ENCODE measurements at places on chromosomes 2 and 18. TPM values are rescaled to one million over a fixed set of nuclear protein-coding genes. Genes with fewer than 3 reads are reported as not detected.

AGAP1 gene
- total RNA-seq = 22.3 TPM

GPR17 gene
- not detected for total RNA-seq

FIGN gene
- total RNA-seq = 1.7 TPM

TFCP2L1 gene
- 0.95 TPM for total RNA-seq

EMX1 gene
- total RNA-seq = not detected

NEU2 gene
- total RNA-seq = not detected

GPAT2 gene
- not detected for total RNA-seq

IL1B gene
- total RNA-seq = 0.40 TPM

Data from A549 treated with RU486 at 1 μM for 4 hours (cell line).